ENCODE measurements at places on chromosomes 3 and 15.

DNA sequence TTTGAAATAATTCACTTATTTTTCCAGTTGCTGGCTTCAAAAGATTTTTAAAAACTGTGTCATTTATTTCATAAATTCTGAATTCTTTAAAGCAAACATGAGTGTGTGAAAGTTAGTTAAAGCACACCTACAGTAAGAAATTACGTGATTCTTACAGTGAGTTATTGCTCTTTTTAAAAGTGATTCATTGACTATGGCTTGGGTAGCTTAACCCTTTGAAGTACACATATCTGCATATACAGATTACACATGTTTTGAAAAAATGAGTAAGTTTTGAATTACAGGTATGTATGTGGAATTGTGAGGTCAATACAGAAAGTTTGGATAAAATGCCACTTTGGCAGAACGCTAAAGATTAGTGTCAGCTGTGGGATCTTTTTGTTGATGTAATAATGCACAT, 64.5 kb upstream of the MBNL1 start:
- no peak for DNase-seq

- no peak for DNase-seq
These were observed 422.3 kb upstream of the ROBO1 start for GRCh38 chr3:80190051-80190450.

- no peak for DNase-seq
These were observed 67.8 kb downstream of the SNRK start for GRCh38 chr3:43353923-43354670.

- DNase-seq: no peak
These were observed 295.8 kb upstream of the THBS1 start for GRCh38 chr15:39285071-39285470.

- DNase-seq: no peak
These were observed 33.5 kb downstream of the ALS2CL start for GRCh38 chr3:46660003-46660402.

DNA sequence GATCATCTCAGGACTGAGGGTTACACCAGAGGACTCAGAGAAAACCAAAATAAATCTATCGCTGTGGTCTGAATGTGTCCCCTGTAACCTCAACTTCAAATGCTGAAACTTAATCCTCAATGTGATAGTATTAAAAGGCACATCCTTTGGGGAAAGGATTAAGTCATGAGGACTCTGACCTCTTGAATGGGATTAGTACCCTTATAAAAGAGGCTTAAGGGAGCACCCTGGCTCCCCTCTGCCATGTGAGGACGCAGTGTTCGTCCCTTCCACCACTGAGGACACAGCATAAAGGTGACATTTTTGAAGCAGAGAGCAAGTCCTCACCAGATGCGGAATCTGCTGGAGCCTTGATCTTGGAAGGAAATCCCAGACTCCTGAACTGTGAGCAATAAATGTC, 39.5 kb downstream of the SRPRB start:
- DNase-seq: no peak

DNA sequence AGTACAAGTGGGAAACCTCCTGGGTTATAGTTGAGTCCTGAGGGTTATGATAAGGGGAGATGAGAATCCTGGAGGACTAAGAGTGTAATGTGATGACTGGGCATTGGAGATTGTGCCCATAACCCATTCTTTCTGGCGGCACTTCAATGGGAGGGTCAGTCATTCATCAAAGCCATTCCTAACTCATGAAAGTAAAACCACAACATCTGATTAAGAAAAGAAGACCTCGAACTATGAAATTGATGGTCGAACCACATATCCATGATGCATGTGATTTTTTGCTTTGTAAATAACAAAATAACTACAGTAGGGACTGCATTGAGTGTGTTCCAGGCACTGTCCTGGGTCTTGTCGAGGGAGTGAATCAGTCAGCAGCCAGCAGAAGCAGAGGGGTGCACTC, 215.1 kb downstream of the SHQ1 start:
- no peak for DNase-seq

- DNase-seq: no peak
These were observed 9.1 kb downstream of the RPUSD3 start for GRCh38 chr3:9834520-9835380.

GRCh38 chr15:73771385-73772045, 18.4 kb upstream of the INSYN1 start:
- no peak for DNase-seq

GRCh38 chr3:195895078-195895860, 13.1 kb downstream of the TNK2 start:
- DNase-seq: no peak

- no peak for DNase-seq
These were observed 222.5 kb downstream of the SHQ1 start for GRCh38 chr3:72625602-72626337.

DNA sequence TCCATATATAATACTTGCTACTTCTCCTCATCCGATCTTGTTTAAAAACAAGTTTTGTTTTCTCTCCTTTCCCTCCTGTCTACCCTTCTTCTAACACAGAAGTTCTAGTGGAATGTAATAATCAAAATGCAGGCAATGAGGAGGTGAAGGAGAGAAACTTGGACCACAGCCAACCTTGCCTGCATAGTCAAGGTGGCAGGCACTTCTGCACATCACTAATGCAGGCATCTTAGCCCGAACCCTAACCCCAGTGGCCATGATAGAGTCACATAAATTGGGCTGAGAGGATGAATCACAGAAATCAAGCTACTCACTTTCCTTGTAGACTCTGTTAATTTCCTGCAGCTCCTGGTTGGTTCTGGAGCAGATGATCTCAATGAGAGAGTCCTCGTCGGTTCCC, 41.0 kb downstream of the ANXA2 start:
- DNase-seq: no peak

- DNase-seq: no peak
These were observed 32.2 kb upstream of the TPM1 start for GRCh38 chr15:63010386-63010785.

DNA sequence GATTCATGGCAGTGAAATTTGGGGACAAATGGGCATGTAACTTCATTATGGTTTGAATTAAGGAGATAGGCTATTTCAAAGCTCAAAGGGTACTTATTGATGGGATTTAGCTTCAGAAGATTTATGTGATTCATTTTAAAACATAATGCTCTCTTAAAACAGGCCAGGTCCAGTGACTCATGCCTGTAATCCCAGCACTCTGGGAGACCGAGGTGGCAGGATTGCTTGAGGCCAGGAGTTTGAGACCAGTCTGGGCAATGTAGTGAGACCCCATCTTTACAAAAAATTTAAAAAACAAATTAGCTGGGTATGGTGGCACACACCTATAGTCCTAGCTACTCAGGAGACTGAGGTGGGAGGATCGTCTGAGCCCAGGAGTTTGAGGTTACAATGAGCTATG, 11.5 kb downstream of the THAP10 start:
- no peak for DNase-seq

DNA sequence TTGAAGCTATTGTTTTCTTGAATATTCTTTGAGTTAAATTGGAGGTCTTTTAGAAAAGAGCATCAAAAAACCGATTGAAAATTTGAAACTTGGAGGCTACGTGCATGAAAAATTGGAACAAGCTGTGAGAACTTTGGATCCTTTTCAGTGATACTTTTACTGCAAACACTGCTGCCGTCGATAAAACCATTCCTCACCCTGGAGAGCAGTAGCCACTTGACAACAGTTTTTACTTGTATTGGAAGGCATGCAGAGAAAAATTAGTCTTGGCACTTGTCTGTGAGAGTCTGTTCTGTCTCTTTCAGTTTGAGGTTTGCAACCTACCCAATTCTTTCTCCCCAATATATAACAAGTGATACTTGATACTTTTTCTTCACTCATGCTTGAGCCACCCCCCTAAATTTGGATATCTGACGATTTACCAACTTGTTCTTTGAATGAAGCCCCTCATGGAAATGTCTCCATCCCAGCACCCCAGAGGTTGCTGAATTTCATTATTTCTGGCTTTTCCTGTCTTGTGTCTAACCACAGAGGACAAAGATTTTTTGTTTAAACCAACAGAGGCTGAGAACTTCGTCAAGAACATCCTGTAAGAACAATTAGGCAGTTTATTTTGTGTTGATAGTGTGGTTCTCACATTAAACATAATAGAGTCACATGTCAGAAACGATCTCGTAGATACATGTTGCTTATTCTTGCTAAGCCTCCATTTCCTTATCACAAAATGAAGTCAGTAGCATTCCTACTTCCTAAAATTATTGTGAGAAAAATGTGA, 307.3 kb upstream of the PLSCR5 start:
- no peak for DNase-seq

DNA sequence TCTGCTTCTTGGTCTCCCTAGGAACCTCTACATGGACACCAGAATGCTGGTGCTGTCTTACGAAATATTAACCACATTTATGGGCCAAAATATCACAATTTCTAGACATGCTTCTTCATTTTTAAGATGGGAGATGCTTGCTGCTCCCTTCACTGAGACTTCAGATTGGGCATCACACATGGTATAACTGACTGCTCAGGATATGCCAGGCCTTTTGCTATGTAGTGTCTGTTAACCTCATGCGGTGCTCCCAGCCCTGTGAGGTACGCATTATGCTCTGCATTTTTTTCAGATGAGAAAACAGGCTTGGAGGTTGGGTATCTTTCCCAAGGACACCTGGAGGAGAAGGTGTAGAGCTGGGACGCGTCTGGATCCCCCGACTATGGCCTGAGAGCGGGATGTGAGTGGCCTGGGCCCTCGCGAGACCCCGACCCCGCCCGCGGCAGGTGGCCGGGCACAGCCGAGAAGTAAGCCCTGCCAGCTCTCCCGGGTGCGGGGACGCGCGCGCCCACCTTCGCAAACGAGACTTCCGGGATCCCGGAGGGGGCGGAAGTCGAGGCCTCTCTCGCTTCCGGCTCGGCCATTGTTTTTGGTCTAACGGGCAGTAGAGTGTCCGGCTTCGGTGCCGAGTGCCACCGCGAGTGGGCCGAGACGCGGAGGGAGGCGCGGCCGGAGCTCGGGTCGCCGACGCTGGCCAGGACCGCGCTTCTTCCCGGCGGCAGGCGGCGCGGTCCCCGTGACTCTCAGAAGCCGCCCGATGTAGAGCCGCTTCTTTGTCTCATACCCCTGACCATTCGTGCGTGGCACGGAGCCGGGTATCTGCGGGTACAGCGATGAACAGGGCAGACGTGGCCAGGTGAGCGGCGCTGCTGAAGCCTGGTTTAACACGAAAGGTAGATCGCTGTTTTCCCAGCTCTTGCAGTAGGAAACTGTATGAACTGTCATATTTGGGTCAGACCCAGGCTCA, at the start of gene ZKSCAN7:
Gene ZKSCAN7, plus strand, starts transcription at position 568 of the 967 bp plus-strand sequence. CDS start 1,855 bp downstream, outside the sequence.
- DNase-seq: peak; percentile 22

- DNase-seq: peak; percentile 41
These were observed 125.5 kb downstream of the GADL1 start for GRCh38 chr3:30768703-30769550.

- no peak for DNase-seq
These were observed 72.1 kb downstream of the PLOD2 start for GRCh38 chr3:146088840-146089239.

DNA sequence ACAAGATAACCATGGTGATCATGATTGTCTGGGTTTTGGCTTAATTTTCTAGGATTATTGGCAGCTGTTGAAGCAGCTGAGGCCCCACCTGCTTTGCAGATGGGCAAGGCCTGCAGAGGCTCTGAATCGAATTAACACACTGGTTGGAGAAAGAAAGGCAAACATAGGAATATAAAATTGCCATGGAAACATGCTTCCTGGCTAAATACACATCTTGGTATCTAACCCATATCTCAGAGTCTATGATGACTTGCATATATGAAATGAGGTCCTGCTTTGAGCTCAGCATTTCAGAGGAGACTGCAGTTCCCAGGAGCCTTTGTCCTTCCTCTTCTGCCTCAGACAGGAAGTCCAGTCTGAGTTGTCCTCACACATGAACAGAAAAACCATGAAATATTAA, 24.3 kb upstream of the SV2B start:
- no peak for DNase-seq

GRCh38 chr3:132174500-132174899, 139.7 kb upstream of the CPNE4 start:
- no peak for DNase-seq
